Smooth muscle cell of the umbilical artery (primary cell): ENCODE measurements at places on chromosomes 4 and X. TPM values are rescaled to one million over a fixed set of nuclear protein-coding genes. Genes with fewer than 3 reads are reported as not detected.

Gene TMEM271
- not detected in 2 replicates for total RNA-seq

Gene SLITRK4
- 3.6 and 6.6 TPM in 2 replicates for total RNA-seq

Gene INTU
- 22.3 and 24.3 TPM in 2 replicates for total RNA-seq

Gene FMR1NB
- total RNA-seq = not detected in 2 replicates

Gene MANBA
- 505 and 566 TPM in 2 replicates for total RNA-seq

Gene SOX3
- not detected in 2 replicates for total RNA-seq

Gene MID1
- total RNA-seq = 28.3 and 37.4 TPM in 2 replicates

Gene PNMA6F
- total RNA-seq = not detected in 2 replicates

Gene IL3RA
- total RNA-seq = not detected in 2 replicates

Gene PCDH18
- total RNA-seq = 9.7 and 30.0 TPM in 2 replicates

Gene PDLIM5
- 139 and 163 TPM in 2 replicates for total RNA-seq

Gene CTAG1A
- total RNA-seq = not detected in 2 replicates

Gene PAGE5
- not detected in 2 replicates for total RNA-seq

Gene GRPR
- total RNA-seq = under 0.01 and 0.05 TPM in 2 replicates

Gene MAGEB17
- not detected in 2 replicates for total RNA-seq

Gene VCX
- not detected in 2 replicates for total RNA-seq

Gene CXorf38
- 8.0 and 11.7 TPM in 2 replicates for total RNA-seq

Gene TMPRSS11D
- total RNA-seq = not detected in 2 replicates

Gene SLC49A3
- total RNA-seq = 1.4 and 5.3 TPM in 2 replicates

Gene WNK3
- 2.4 and 3.2 TPM in 2 replicates for total RNA-seq

Gene MGST2
- total RNA-seq = 10.4 and 37.7 TPM in 2 replicates

Gene F8A2
- not detected in 2 replicates for total RNA-seq

Gene HAND2
- 41.9 and 56.4 TPM in 2 replicates for total RNA-seq

Gene FSTL5
- 0.05 and 0.30 TPM in 2 replicates for total RNA-seq

Gene NRK
- 0.51 and 1.8 TPM in 2 replicates for total RNA-seq

Gene KIAA1210
- total RNA-seq = not detected in 2 replicates

Gene NPY1R
- under 0.01 TPM in 1 of 2 replicates, not detected in the other for total RNA-seq

Gene TRIM75
- total RNA-seq = not detected in 2 replicates

Gene SSX4
- total RNA-seq = not detected in 2 replicates

Gene STBD1
- total RNA-seq = 7.4 and 9.3 TPM in 2 replicates

Gene SLC6A14
- not detected in 2 replicates for total RNA-seq

Gene RS1
- total RNA-seq = not detected in 2 replicates

Gene CDS1
- total RNA-seq = under 0.01 and 0.05 TPM in 2 replicates

Gene SFRP2
- total RNA-seq = not detected in 2 replicates

Gene MAGEE1
- total RNA-seq = 0.42 and 0.89 TPM in 2 replicates

Gene NUP62CL
- total RNA-seq = not detected in 2 replicates

Gene CFAP299
- total RNA-seq = 1.5 and 2.3 TPM in 2 replicates

Gene EDA2R
- 3.3 and 9.5 TPM in 2 replicates for total RNA-seq
